Right lung (tissue), 10 donors: ENCODE measurements at places on chromosomes 11 and 22.
A peak's percentile ranks its signal among the peaks of the same experiment; 100 is the strongest.

GRCh38 chr11:117591316-117592039 lies 205.5 kb downstream of the DSCAML1 start:
- no peak for DNase-seq

DNA sequence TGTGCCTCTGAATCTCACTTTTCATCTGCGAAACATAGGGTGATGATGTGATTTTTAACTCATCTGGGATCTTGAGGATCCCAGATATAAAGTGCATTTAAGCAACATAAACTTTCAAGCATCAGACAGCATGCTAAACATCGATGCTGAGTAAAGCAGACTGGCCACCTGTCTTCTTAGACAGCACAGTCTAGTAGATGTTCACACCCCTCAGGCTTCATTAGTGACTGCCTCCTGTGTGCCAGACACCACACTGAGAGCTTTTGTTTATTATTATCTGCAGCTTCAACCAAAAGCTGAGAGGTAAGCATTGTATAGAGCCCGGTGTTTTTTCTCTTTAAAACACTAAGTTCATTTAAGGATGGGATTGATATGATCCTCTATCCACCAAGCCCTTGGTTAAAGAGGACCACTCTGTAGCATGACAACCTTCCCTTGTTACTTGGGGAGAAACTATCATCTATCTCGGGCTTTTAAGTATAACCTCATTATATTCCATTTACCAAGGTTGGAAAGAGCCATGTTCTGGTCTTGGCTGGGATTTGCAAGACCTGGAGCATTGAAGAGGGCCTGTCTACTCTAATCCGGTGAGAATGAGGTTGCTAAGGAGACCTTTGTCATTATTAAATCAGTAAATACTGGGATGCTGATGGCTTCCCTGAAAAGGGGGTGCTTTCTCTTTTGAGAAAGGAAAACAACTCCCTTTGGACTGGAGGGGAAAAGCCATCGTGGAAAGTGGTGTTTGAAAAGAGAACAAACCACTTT lies 114.2 kb upstream of the SEZ6L start:
- DNase-seq = no peak

DNA sequence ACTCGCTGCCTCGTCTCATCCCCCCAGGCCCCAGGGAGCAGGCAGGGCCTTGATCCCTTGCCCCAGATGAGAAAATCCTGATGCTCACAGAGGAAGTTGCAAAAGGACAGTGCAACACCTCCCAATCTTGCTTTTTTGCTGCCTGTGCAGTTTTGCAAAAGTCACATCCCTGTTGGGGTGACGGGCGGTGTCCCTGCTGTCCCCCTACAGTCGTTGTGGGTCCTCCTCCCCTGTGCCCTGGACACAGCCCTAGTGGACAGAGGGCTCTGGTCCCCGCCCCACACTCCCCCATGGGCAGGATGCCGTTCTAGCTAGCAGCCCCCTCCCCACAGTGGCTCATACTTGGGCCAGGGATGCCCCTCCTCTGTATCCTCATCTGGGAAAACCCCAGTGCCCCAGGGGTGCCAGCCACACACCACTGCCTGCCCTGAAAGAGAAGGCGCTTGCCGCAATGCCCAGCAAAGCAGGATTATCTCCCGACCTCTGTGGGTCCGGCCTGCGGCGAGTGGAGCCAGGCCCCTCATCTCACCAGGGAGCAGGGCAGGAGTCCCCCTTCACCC lies 18.4 kb upstream of the CTSD start:
- no peak for DNase-seq

GRCh38 chr11:45382133-45382878 lies 96.2 kb upstream of the SYT13 start:
- DNase-seq = no peak

- no peak for DNase-seq
Measured at GRCh38 chr11:46001448-46001914, 79.0 kb downstream of the LARGE2 start.

DNA sequence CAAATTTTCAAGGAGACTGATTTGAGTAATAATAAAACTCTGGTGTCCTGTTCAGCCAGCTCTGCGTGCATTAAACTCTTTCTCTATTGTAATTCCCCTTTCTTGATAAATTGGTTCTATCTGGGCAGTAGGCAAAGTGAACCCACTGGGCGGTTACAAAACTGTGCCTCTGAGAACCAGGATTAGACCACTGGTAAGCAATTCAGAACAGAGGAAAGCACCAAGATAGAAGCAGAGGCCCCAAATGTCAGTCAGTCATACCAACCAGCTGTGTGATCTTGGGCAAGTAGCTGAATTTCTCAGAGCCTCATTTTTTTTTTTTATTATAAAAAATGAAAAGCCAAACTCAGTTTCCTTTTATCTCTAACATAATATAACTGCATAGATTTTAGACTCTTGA lies 54.9 kb downstream of the TRIM44 start:
- DNase-seq = no peak

DNA sequence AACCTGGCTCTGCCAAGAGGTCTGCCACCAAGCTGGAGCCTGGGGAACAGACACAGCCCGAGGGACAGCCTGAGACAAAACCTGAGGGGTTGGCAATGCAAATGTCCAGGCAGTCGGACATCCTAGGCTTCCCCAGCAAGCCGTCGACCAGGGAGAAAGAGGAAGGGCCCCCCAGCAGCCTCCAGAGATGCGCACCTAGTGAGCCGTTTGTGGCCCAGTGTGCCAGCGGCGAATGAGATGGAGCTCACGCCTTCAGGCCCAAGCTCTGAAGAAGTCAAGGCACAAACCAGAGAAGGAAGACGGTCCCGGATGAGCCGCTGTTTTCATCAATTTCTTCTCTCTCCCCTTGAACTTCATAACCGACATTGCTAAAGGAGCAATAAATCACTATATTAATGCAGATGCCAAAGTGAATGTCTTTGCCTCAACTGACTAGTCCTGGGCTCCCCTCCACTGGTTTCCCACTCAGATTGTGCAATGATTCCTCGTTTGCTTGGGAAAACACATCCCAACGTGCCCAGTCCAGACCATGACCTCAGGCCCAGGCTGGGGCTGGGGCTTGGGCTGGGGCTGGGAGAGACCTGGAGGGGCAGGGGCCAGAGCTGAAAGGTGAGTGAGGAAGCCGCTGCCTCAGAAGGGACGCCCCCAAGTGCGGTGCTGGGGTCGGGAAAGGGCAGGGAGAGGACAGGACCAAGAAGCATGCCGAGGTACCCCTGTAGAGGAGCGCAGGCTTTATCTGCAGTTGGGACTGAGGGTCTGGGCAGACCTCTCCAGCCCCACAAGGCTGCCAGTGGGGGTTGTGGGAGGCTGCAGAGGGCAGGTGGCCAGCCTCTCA lies 3.5 kb upstream of the DGCR2 start:
- no peak for DNase-seq

- peak; percentile 65 for DNase-seq
Measured at GRCh38 chr11:64553554-64554201, 37.3 kb upstream of the SLC22A12 start.

GRCh38 chr11:117919781-117920221 lies 9.4 kb downstream of the TMPRSS13 start:
- no peak for DNase-seq

GRCh38 chr11:36110668-36111410 lies 167.0 kb downstream of the LDLRAD3 start:
- no peak for DNase-seq

DNA sequence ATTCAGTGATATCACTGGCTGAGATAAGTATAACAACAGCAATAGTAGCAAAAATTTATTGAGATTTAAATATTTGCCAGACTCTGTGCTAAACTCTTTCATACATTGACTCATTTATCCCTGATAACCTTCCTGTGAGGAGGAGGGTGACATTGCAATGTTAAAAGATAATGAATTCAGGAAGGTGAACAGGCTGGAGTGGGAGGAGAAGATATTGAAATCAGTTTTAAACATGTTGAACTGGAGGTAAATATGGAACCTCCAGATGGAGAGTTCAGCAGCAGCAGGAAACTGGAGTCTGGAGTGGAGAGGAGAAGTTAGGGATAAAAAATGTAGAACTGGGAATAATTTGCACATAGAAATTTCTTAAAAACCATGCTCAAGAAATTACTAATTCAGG lies 142.0 kb upstream of the FAT3 start:
- no peak for DNase-seq
